ENCODE measurements at places on chromosomes 7 and 10. TPM values are rescaled to one million over a fixed set of nuclear protein-coding genes. Genes with fewer than 3 reads are reported as not detected.

DNA sequence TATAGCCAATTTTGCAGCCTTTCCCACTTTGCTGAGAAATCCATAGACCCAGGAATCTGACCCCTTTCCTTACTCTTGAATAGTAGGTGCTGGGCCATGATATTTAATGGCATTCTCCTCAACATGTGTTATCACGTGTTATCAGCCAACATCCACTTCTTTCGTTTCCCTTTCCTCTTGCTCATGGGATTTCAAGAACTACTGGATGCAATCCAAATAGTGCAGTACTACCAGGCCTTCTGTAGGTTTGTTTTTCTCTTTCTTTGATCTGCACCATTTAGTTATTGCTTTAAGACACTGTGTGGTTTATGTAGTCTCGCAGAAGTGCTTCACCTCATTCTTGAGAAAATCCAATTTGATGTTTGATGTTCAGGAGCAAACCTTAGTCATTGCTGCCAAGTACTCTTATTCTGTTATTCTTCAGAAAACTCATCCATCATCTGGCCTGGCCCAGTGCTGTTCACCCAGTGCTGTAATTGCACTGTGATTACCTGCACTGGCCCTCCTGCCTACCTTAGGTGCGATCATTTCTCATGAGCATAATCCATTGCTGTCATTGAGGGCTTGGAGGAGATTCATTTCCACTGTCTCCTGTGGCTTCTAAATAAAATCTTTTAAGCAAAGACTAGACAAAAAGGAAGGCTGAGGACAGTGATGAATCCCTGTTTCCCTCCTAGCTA, 315.3 kb downstream of the BMPER start:
- no peaks in the 10 kb centered on the region for H3K36me3 ChIP-seq
- no peaks in the 10 kb centered on the region for H3K27me3 ChIP-seq
- no peaks in the 10 kb centered on the region for H3K4me1 ChIP-seq
- no peak for DNase-seq

- peaks cover 9% of the 10 kb centered on the region for H3K4me1 ChIP-seq
- no peaks in the 10 kb centered on the region for H3K27me3 ChIP-seq
- no peaks in the 10 kb centered on the region for H3K36me3 ChIP-seq
- H3K27ac ChIP-seq: no peak overlapping the region
These were observed 61.9 kb upstream of the SMNDC1 start for GRCh38 chr10:110366635-110367034.

DNA sequence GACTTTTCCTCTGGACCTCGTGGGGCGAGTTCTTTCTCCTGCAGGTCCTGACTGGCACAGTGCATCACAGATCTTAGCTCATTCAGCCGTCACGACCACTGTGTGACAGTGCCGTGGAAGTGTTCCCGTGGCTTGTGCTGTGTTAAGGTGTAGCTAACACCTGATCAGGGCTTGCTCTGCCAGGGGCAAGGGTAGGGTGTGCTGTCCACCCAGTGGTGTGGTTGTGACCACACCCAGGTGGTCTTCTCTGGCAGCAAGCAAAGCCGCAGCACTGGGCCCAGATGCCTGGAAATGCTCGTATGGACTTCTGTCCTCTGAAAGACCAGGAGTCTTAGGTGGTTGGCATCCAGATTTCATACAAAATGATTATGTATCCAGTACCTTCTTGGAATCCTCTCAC, 86.2 kb downstream of the GLRX3 start:
- H3K36me3 ChIP-seq: no peaks in the 10 kb centered on the region
- no peaks in the 10 kb centered on the region for H3K4me1 ChIP-seq
- H3K4me3 ChIP-seq: no peak overlapping the region
- no peak overlapping the region for H3K27ac ChIP-seq
- DNase-seq: no peak
- no peaks in the 10 kb centered on the region for H3K27me3 ChIP-seq

DNA sequence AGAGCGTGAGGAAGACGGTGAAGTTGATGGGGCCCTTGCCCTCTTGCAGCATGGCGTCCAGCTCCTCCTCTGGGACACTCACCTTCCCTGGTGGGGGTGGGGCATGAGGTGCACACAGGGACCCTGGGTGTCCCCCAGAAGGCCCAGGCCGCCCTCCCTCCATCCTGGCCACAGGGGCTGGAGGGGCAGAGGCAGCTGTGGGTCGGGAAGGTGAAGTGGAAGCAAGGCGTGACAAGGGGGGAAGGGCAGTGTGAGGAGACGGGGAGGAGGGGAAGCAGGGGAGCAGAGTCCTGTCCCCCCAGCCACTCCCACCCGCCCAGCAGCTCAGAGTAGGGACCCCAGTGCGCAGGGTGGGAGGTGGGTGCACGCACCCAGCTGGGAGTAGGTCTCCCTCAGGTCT, 791 bp downstream of the MYL7 start:
- peaks cover 4% of the 10 kb centered on the region for H3K4me1 ChIP-seq
- no peak overlapping the region for H3K27ac ChIP-seq
- H3K36me3 ChIP-seq: no peaks in the 10 kb centered on the region
- H3K4me3 ChIP-seq: no peak overlapping the region
- no peak for DNase-seq
- no peaks in the 10 kb centered on the region for H3K27me3 ChIP-seq

- H3K36me3 ChIP-seq: no peaks in the 10 kb centered on the region
- no peak overlapping the region for H3K4me3 ChIP-seq
- no peak overlapping the region for H3K27ac ChIP-seq
- no peaks in the 10 kb centered on the region for H3K27me3 ChIP-seq
These were observed 93.5 kb downstream of the MCU start for GRCh38 chr10:72785409-72785808.

DNA sequence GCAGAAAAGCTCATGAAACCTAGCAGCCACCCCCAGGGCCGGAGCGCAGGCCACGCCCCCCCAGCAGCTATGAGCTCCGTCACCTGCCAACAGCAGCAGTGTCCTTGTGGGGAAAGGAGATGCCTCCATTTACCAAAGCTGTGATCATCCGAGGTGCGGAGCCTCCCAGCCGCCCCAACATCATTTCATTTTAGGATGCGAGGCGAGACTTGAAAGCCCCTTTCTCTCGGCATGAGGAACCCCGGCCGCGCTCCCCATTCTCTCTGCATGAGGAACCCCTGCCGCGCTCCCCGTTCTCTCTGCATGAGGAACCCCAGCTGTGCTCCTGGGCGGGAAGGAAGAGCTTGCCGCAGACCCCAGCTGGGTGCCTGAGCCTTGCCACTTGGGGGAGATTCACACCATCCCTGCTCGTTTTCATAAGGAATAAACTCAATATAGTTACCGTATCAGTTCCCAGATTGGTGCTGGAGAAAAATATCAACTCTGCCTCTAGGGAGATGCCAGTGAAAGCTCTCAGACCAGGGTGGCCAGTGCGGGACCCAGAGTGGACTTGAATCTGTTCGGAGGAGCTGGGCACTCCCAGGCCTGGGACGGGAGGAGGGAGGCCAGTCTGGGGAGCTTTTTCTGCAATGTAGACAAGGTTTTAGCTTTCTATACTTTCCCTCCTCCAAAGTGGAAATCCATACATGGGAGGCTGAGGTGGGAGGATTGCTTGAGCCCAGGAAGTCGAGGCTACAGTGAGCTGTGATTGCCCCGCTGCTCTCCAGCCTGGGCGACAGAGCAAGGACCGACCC, 35.0 kb downstream of the JAKMIP3 start:
- H3K4me1 ChIP-seq: no peaks in the 10 kb centered on the region
- no peak for DNase-seq
- H3K36me3 ChIP-seq: no peaks in the 10 kb centered on the region
- H3K4me3 ChIP-seq: no peak overlapping the region
- no peak overlapping the region for H3K27ac ChIP-seq

DNA sequence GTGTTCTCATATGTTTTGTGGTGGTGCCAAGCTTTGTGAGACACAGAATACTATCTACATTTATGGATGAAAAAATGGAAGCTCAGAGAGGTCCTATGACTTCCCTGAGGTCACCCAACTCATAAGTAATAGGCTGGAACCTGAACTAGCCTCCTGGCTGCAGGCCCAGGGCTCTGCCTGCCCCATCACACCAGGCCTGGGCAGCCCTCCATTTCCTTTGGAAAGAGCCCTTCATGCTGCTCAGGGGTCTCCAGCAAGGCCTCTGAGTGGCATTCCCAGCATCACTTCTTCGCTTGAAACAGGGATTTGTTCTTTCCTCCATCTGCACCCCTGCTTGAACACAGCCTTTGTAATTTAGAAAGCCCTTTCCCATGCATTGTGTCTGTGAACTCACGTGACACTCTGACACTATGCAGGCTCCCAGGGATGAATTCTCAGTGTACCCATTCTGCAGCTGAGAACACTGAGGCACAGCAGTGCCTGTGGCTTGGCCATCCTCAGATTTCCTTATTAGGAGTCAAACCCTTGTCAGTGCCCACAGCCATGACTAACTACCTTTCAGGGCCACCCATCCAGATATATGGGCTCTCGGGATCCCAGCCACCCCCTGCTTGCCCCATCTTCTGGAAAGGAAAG, 127.8 kb upstream of the PPIF start:
- no peak overlapping the region for H3K4me3 ChIP-seq
- DNase-seq: no peak
- no peak overlapping the region for H3K27ac ChIP-seq
- no peaks in the 10 kb centered on the region for H3K27me3 ChIP-seq
- H3K4me1 ChIP-seq: peaks cover 60% of the 10 kb centered on the region
- peaks cover 100% of the 10 kb centered on the region for H3K36me3 ChIP-seq

GRCh38 chr7:86846494-86847190, 202.9 kb downstream of the GRM3 start:
- H3K27ac ChIP-seq: no peak overlapping the region
- H3K36me3 ChIP-seq: no peaks in the 10 kb centered on the region

GRCh38 chr10:61834519-61834918, 67.0 kb upstream of the ARID5B start:
- DNase-seq: no peak
- H3K27ac ChIP-seq: peak overlapping the region; percentile 81
- no peaks in the 10 kb centered on the region for H3K27me3 ChIP-seq

Gene ICA1
- 5.6 TPM for total RNA-seq

Gene CHN2
- 8.6 TPM for total RNA-seq

Gene OR6V1
- total RNA-seq: not detected

Gene FFAR4
- 0.26 TPM for total RNA-seq

Gene PARG
- total RNA-seq: 32.0 TPM

Gene PLEKHS1
- total RNA-seq: not detected

Measured in esophagus squamous epithelium (tissue), 5 donors.